ENCODE measurements at places on chromosomes 16 and 17.
A peak's percentile ranks its signal among the peaks of the same experiment; 100 is the strongest.

- peak; percentile 78 for DNase-seq
These were observed 25.5 kb downstream of the COPZ2 start for GRCh38 chr17:48012151-48012520.

GRCh38 chr17:82914375-82914774 is 74.6 kb upstream of the ZNF750 start:
- peak; percentile 38 for DNase-seq

- DNase-seq: no peak
These were observed 98.2 kb upstream of the GNAO1 start for GRCh38 chr16:56093055-56093454.

- DNase-seq: no peak
These were observed 916 bp downstream of the HEATR3 start for GRCh38 chr16:50066482-50067289.

DNA sequence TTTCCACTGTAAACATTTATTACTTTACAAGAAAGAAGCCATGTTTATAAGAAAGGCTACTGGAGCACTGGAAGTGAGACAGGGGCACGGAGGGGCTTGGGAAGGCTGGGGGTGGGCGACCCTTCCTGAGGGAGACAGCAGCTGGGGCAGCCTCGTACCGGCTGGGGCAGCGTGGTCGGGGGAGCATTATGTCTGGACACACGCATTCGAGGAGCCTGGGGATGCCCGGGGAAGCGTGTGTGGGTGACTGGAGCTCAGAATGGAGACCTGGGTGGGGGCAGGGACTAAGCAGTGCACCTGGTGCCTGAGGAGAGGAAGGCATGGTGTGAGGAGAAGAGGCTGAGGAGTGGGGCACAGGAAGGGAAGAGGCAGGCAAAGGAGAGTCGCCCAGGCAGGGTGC is 64.5 kb downstream of the SRCIN1 start:
- no peak for DNase-seq

- no peak for DNase-seq
These were observed 13.5 kb downstream of the PDILT start for GRCh38 chr16:20391045-20391444.

GRCh38 chr16:50697881-50698767 is 4.7 kb downstream of the NOD2 start:
- peak; percentile 78 for DNase-seq

DNA sequence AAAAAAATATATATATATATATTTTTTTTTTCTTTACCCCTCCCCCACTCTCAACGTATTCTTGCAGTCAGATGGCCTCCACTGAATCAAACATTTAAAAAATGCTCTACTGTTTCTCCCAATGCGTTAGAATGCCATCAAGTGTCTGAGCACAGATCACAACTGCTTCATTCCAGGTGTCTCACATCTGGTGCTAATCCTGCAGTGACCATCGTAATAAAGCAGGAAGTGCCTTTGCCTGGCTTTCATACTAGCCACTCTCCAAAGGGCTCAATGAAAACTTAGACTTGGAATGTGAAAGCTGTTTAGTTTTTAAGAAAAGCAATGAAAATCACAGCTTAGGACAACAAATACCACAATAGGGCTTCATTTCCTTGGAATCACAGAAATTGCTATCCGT is 37.2 kb downstream of the SKAP1 start:
- DNase-seq: no peak

GRCh38 chr16:28110074-28110473 is 46.6 kb upstream of the GSG1L start:
- DNase-seq: no peak

DNA sequence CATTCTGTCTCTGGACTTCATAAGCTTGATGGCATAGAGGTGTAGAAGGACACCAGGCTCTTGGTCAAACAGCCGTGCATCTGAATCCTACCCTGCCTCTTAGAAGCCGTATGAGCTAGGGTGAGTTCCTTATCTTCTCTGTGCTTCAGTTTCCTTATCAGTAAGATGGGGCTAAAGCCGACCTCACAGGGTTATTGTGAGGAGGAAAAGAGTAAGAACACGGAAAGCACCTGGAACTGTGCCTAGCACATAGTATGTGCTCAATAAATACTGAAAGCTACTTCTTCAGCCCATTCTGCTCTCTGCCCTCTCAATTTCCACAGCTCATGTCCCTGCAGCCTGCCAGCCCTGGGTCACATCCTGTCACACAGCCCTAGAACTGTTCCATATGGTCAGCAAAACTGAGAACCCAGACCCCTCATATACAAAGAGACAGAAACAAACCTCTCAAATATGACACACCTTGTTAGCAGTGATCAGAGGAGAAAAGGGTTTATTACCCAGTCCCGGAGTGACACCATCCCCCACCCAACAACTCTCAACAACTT is 17.0 kb upstream of the UBTF start:
- DNase-seq: peak; percentile 85

DNA sequence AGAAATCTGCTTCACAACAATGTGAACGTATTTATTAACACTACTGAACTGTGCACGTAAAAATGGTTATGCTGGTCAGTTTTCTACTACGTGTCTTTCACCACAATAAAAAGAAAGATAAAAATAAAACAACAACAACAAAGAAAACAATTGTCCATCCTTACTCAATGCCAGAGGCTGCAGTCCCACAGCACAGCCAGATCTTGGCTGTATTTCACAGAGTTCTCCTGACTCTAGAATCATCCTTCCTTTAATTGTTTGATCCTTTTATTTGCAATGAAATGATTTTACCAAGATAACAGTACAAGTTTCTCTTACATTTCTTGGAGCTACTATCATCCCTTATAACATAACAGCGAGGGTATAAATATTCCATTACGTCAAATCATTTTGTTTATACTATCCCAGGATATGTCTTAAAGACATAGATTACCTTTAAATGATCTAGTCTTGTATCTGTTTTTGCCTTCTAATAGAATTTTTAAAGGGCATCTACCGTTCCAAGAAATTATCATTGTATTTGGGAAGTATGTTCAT is 103.3 kb downstream of the SLC39A11 start:
- no peak for DNase-seq

GRCh38 chr16:634051-634670 is 1.9 kb downstream of the METTL26 start:
- DNase-seq: no peak

GRCh38 chr16:50596762-50597450 is 48.7 kb downstream of the NKD1 start:
- no peak for DNase-seq

DNA sequence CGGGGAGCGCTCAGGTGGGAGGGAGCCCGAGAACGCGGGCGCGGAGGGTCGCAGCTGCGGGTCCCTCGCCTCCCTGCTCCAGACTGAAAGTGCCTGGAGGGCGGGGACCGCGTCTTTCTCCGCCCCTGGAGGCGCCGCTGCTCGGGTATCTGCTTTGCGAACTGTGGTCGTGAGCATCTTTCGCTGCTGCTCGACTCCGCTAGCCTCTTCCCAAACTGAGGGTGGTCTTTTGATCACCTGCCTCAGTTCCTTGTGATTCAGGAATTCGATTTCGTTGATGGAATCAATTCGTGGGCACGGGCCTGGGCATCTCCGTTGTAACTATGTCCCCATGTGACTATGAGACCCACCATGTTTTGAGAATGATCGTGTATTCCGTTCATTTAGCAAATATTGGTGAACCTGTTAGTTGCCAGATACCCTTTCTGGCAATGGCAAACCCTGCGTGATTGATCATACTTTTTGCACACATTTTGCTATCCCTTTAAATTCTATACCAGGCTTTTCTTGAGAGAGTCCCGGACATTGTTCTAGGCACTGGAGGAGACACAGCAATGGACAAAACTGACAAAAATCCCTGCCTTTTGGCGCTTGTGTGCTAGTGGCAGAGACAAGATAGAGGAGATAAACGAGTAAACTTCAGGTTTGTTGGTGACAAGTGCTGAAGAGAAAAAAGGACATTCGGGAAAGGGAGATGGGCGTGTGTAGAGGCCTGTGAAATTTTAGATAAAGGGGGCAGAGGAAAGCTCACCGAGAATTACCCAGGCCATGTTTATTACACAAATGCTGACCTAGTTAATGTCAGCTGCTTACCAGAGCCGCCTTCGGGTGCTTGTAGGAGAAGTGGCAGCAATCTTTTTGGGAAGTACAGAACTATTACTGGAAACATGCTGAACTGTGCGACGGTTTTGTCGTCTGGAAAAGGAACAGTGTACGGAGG is 948 bp downstream of the UTP18 start:
- peak; percentile 7 for DNase-seq

DNA sequence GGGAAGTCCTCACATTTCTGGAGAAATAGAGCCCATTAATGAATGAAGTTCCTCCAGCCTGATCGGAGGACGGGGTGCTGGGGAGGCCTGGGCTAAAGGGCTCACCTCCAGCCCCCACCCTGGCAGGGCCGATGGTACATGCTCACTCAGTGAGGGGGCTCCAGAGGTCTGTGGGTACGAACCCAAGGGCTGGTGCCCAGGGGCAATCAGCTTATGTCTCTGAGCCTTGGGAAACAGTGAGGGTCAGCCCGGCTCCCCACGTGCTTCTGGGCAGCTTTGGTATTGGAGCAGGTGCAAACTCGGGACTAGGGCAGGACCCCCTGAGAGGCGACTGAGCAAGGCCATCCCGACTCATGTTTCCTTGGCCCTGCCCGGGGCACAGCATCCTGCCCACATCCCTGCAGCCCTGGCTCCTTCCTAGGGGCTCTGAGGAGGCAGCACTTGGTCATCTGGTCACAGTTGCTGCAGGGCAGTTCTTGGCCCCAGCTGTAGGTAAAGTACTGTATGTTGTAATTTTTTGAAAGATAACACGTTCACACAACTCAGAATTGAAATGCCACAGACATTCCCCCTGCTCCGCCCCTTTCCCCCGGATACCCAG is 969 bp upstream of the CETP start:
- no peak for DNase-seq

DNA sequence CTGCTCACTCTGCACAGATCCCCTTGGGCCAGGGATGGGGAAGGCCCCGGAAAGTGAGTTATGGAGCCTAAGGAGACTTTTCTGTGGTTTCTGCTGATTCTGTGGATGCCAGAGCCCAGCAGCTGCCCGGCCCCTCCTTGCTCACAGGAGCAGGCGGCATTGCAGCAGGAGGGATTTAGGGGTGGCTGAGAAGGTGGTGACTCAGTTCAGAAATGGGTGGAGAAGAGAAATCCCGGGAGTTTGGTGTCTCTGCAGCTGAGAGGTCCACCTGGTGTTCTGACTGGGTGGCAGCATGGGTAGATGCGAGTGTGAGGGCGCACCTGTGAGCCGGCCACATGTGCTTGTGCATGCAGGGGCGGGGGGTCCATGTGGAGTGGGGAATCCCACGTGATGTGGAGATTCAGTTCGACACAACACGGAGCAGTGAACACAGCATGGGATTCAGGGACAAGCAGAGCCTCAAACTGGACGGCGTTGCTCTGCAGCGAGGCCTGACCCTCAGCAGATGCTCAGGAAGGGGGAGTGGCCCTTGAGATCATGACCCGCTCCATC is 16.0 kb upstream of the SPPL2C start:
- DNase-seq: no peak

DNA sequence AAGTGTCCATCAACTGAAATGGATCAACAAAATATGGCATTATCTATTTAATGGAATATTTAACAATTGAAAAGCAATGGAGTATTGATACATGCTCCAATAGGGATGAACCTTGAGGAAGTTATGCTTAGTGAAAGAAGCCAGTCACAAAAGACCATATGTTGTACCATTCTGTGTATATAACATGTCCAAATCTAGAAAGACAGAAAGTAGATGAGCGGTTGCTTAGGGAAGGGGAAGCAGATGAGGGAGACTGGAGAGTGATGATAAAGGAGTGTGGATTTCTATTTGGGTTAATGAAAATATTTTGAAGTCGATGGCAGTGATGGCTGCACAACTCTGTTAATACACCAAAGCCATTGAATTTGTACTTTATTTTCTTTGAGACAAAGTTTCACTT is 8.5 kb upstream of the ERN1 start:
- DNase-seq: no peak

GRCh38 chr17:38590988-38591758 is 14.6 kb downstream of the SRCIN1 start:
- peak; percentile 64 for DNase-seq

GRCh38 chr16:29809850-29810698 is 1.9 kb upstream of the PRRT2 start:
- no peak for DNase-seq

DNA sequence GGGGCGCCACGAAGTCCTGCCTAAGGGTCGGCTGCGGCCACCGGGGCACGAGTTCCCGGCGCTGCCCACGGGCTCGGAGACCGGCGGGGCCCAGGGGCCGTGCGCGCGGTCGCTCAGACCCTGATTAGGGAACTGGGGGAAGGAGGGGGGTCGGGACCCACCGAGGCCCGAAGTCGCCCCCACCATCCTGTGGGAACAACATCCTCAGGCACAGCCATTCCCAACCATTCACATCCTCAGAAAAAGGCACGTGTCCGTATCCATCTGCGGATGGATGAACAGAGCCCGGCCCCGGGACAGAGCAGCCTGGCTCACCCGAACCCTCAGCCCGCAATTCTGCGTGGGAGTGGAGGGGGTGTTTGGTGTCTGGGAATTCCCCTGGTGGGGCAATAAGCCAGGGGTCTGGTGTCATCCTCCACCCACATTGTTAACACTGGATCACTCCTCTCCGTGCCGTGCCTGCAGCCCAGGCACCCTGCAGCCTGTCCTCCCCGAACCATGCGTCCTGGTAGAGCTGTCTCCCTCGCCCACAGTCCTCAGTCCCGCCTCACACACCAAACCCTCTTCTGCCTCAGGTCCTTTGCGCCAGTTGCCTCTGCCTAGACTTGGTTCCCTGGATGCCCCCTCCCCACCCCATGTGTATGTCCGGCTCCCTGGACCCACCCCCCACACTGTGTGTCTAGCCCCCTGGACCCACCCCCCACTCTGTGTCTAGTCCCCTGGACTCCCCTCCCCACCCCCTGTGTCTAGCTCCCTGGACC is 789 bp upstream of the CCDC57 start:
- DNase-seq: no peak

DNA sequence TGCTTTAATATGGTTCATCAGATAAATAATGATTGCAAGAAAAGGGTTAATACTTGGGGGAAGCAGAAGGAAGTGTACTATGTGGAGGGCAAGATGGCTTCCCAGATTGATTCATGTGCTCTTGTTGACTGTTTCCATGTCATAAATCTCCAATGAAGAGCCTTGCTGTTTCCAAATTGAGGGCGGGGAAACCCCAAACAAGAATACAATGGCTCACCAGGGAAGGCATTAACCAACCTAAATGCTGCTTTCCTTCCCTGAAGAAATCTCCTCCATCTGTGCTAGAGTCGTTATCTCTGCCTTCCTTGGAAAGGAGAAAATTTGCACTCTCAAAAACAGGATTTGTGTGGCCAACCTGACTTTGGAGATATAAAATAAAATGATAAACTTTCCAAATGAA is 28.0 kb upstream of the CDH13 start:
- DNase-seq: no peak

- DNase-seq: no peak
These were observed 2.8 kb downstream of the WNK4 start for GRCh38 chr17:42783062-42783790.

DNA sequence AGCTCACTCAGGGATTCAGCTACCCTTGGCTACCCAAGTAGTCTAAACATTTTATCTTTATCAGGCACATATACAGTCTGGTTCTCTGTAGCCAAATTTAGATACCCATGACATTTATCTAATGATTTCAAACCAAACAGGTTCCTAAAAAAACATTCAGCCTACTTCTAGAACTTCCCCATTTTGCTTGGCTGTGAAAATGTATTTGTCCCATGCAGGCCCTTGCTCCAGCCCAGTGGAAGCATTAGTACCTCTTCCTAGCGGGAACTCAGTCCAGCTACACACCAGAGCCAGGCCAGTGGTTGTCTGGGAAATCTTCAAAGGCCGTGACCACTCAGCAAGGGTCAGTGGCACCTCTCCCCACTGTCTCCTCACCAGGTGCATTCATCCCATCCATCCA is 26.2 kb upstream of the NAGLU start:
- DNase-seq: no peak

- no peak for DNase-seq
These were observed 186.5 kb upstream of the CCL2 start for GRCh38 chr17:34068571-34068970.

Measured in GM12865 (cell line).